ENCODE measurements at places on chromosomes 12 and 14.

DNA sequence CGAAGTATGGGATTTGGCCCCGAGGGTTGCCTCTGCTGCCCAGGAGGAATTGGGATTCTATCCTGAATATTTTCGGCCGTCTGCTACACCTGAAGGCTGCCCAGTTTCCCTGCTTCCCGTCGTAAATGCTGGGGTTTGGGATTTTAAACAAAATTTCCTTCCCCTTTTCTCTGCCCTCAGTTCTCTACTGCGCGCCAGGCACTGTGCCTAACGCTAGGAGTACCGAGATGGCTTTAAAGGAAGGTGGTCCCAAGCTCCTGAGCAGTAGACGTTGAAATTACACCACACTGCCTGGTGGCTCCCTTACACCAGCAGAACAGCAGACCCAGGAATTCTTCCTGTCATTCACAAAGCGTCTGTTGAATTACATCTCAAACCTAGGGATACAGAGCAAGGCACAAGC lies 566 bp upstream of the PRDM4 start:
- DNase-seq: no peak

DNA sequence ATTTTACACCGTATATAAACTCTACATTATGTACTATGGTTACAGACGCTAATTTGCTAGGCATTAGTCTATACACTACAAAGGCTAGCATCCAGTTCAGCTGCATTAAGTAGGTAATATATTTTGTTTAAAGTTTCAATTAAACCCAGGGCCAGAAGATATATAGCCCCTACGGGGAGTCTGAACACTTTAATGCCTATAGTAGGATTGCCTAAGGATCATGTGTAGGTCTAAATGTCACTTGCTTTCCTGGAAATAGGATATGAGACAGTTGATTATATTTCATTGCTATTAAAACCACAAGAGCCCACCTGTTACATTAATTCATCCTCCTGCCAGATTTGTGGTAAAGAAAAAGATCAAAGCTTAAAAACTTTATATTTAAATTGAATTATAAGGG lies 286.9 kb downstream of the TMTC2 start:
- no peak for DNase-seq

DNA sequence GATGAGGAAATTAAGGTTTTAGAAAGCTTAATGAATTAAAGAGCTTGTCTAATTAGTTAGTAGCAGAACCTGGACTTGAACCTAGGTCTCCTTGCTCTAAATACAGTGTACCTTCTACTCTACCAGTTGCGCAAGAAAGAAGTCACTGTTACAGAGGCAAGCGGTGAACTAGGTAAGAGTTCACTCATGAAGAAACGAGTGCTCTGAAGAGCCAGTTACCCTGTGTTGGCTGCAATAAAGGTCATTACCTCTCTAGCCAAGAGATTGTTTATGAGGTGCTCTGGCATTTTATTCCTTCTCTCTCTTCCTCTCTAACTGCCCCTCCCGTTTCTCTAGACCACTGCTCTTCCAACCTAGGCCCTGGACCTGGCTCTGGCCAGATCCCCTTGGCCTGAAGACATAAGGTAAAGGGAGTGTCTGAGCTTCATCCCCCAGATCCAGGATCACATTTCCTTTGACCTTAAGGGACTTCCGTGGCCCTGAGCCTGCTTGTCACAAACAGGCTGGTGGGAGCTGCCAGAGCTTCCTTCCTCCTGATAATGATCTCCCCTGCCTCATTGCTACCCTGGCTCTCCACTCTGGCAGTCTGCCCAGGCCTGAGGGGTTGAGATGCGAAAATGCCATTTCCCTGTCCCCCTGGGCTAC lies 1.9 kb downstream of the RNASE7 start:
- DNase-seq: no peak

DNA sequence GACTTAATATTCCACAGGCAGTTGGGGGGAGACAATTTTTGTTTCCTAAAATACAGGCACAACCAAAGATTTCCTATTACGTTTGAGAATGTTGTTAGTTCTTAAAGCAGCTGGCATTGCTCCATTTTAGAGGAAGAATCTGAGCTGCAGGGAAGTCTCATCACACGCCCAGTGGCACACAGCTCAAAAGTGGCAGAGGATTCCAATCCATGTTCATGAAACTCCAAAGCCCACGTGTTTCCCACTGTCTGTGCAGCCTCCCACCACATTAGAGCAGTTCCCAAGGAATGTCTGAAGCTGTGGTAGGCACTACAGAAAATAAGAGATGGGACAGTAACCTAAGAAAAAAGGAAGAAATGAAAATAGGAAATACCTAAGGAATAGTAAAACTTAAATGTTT lies 6.1 kb upstream of the IL26 start:
- DNase-seq: peak; percentile 84

DNA sequence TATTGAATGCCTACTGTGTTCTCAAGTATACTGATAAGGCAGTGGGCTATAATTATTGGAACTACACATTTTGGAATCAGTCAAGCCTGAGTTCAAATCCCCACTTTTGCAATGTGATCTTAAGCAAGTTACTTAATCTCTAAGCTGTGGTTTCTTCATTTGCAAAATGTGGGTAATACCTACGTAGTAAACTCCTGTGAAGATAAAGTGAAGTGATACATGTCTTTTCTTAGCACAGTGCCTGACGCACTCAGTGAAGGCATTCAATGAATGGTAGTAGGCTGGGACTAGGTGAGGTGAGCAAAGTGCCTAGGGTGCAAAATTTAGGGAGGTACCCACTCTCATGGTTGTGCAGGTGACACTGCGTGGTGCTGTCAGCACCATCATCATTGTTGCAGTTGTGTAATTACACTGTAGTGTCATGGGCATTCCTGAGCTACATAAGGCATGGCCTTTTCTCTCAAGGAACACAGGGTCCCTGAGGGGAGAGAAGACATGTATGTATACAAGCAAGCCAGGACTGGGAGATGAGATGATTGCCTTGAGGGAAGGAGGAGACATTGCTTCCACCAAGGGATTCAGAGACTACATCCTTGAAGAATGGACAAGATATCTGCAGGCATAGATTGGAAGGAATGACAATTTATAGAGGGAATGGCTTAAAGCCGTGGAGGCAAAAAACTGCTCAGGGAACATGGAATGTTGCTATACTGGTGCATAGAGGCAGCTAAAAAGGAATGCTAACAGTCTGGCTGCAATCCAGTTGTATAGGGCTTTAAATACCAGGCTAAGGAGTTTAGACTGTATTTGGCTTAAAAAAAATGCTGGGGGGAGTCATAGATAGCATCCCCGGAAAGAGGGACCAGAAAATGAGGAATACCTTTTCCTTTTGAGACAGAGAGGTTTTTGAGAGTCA lies 129.2 kb upstream of the ARHGAP5 start:
- no peak for DNase-seq

- no peak for DNase-seq
Observed at GRCh38 chr14:96497087-96497486, 5.1 kb upstream of the PAPOLA start.

DNA sequence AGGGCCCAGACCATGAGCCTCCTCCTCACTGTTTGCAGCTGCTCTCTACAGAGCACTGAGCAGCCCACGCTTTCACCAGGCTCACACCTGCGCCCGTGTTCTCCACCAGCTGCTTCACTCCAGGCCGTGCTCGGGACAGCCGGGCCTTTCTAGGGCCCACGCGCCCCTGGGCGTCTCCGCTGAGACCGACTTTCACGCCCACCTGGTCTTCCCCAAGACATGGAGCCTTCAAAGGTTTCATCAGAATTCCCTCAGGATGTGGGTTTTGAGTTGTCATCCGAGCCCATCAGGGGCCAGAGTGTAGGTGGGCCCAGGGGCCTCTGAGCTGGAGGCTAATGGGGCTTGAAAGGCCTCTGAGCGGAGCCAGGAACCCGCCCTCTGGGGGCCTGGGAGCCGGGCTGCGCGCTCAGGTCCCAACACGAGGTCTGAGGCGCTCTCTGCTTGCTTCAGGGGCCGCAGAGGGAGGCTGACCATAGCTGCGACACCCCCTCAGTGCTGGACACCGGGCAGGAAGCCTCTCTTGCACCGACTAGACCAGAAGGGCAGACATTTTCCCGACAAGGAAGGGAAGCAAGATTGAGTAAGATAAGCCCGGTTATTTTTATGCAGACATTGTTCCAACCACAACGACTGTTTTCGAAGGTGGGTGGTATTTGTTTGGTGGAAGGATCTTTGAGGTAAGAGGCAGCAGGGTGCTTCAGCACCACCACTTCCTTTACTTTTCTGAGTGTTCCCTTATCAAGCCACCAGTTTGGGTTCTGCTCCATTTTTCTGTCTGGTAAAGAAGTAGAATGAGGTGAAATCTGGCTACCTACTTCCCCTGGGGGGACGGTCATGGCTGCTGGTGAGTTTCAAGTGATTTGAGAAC lies 125.0 kb upstream of the FUT8 start:
- no peak for DNase-seq

GRCh38 chr12:49687941-49688340 lies 19.3 kb downstream of the FMNL3 start:
- DNase-seq: no peak

DNA sequence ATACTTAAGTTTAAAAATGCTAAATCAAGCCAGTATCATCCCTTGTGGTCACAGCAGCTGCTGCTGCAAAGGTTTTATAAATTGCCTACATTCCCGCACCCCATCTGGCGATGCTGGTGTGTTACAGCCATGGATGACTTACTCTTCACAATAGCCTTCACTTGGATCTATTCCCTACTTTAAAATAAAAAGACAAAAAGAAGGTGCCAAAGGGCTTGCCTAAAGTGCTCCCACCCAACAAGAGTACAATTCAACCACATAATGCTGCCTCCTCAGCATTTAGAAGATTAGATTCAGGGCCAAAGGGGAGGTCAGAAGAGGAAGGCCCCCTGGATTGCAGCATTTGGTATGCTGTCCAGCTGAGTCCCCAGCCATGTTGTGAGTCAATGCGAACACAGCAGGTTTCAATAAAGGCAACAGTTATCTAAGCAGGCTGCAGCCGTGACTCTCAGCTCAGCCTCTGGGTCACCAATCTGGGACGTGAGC lies 176.1 kb downstream of the DAD1 start:
- DNase-seq: no peak

- no peak for DNase-seq
Observed at GRCh38 chr12:105590571-105590970, 260.1 kb downstream of the C12orf75 start.

GRCh38 chr14:65506801-65507200 lies 94.3 kb downstream of the FUT8 start:
- no peak for DNase-seq

DNA sequence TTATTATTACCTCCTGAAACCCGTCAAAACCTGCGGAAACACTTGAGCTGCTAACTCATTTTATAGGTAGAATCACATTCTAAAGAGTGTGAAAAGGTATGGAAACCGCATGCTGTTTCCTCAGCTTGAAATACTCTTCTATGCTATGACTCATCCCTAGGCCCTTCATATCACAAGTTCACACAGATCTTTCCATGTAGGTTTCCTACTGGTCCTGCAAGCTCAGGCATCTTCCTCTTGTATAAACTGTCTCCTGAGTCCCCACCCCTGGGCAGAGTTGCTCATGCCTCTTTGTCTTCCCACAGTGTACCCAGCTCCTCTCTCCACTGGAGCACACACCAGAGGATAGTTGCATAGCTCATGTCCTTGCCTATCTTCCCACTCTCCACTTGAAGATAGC lies 84.7 kb downstream of the CMAS start:
- no peak for DNase-seq

DNA sequence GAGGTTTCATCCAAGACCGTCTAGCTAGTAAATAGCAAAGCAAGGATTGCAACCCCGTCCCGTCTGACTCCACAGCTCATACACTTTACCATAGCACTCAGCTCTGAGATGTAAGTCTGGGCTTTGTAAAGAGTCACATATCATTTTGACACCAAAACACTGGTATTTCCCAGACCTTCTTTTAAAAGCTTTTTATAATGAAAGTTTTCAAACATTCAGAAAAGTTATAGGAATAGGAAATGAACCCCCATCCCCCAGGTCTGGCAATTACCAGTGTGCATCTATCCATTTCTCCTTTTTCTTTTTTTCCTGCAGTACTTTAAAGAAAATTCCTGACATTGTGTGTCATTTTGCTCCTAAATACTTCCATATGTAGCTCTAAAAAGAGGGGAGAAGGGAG lies 183.6 kb upstream of the CCND2 start:
- DNase-seq: no peak

GRCh38 chr14:52272375-52272774 lies 4.9 kb downstream of the PTGDR start:
- no peak for DNase-seq
